ENCODE measurements at places on chromosomes 2 and 18.

GRCh38 chr2:36193680-36194079, 161.9 kb upstream of the CRIM1 start:
- no peak for DNase-seq

DNA sequence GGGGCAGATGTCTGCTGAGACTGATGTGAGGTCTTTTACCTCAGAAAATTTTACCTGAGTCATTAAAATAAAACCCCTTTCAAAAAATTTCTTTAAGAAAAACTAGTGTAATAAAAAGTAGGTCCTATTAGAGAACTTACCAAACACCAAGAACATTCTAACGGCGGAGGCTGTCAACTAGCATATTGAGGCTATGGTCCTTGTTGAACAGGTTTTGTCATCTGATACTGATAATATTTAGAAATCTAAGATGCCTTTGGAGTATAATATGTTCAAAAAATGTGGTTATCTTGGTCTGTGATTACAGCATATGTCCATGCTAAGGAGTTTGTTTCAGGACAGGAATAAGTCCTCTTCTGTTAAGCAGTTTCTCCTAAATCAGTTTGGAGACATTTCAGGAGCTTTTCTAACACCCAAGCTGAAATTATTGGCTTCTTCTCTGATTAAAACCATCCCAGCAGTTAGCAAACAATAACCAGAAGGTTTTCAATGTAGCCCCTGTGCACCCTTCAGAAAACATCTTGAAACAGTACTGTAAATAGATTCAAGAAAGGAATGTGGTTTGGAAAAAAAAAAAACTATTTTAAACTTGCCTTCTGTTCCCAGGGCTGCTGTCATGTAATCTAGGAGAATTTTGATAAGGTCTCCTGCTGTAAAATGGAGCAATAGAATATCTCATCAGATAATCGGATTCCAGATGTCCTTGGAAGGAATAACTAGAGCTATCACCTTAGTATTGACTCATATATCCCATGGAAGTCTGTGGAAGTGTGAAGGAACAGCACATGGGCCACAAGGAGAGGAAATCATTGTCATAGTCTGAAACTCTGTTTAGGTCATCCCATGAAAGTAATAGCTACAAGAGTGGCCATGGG, 58.7 kb upstream of the B3GNT2 start:
- no peak for DNase-seq

GRCh38 chr18:28065031-28065792, 111.7 kb downstream of the CDH2 start:
- DNase-seq: no peak

DNA sequence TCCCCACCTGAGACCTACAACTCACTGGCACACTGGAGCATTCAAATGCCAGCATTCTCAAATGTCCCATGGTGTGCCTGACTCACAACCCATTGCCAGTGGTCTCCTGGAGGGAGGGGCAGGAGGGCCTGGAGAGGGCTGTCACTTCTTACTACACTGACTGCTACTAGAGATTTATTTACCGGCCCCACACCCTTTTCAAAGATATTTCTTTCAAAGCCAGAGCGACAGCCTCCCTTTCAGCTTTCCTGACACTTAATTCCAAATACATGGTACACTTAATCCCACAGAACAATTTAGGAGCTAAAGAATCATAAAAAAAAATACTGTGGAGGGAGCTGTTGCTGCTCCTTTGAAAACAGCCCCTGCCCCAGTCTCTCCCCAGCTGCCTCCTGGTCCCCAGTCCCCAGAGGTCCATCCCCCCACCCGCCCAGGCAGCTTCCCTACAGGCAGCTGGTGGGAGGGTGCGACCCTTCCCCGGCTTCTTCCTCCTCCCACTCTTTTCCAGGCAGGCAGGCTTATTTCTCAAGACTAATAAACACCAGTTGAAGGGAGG, 129.1 kb upstream of the SMAD2 start:
- DNase-seq: no peak

GRCh38 chr2:219614076-219614860, 13.2 kb upstream of the SLC4A3 start:
- no peak for DNase-seq

DNA sequence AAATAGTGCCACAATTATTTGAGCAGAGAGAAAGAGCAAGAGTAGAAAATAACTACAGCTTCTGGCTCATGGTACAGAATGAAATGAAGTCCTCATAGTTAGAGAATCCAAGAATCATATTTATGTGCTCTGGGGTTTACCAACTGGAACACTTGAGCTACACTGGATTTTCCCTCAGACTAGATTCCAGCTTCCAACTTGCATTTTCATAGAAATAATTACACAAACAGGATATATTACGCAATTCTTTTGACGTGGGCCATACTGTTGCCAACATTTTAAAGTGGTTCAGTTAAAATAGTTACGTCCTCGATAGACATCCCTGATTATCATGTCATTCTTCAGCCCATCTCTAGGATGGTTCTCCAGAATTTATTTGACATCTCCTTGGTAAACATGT, 129.2 kb downstream of the ETAA1 start:
- no peak for DNase-seq

- no peak for DNase-seq
Measured at GRCh38 chr2:147758821-147759220, 86.0 kb upstream of the ACVR2A start.

GRCh38 chr2:112579241-112579640, 5.2 kb upstream of the CHCHD5 start:
- DNase-seq: peak; percentile 4

Measured in small intestine (tissue), 16 donors.